Right atrium auricular region (tissue), 2 donors: ENCODE measurements at places on chromosomes 2 and 18. TPM values are rescaled to one million over a fixed set of nuclear protein-coding genes. Genes with fewer than 3 reads are reported as not detected.

GKN2 gene
- total RNA-seq, result not detected

STPG4 gene
- not detected for total RNA-seq

HRH4 gene
- not detected for total RNA-seq

DLX2 gene
- not detected for total RNA-seq

SPDYA gene
- not detected for total RNA-seq

AKAIN1 gene
- not detected for total RNA-seq

EFR3B gene
- 2.6 TPM for total RNA-seq

CFLAR gene
- total RNA-seq, result 179 TPM

ALPI gene
- total RNA-seq, result not detected

OTOS gene
- total RNA-seq, result not detected

PHLPP1 gene
- total RNA-seq, result 4.6 TPM

MLPH gene
- 108 TPM for total RNA-seq

ALPP gene
- not detected for total RNA-seq

FAM117B gene
- 5.2 TPM for total RNA-seq

EDAR gene
- total RNA-seq, result not detected

SLC5A7 gene
- not detected for total RNA-seq

TLK1 gene
- total RNA-seq, result 21.7 TPM

ST8SIA5 gene
- 6.7 TPM for total RNA-seq

- no peak for DNase-seq
Measured at GRCh38 chr2:3913166-3913565, 209.8 kb downstream of the DCDC2C start.

DNA sequence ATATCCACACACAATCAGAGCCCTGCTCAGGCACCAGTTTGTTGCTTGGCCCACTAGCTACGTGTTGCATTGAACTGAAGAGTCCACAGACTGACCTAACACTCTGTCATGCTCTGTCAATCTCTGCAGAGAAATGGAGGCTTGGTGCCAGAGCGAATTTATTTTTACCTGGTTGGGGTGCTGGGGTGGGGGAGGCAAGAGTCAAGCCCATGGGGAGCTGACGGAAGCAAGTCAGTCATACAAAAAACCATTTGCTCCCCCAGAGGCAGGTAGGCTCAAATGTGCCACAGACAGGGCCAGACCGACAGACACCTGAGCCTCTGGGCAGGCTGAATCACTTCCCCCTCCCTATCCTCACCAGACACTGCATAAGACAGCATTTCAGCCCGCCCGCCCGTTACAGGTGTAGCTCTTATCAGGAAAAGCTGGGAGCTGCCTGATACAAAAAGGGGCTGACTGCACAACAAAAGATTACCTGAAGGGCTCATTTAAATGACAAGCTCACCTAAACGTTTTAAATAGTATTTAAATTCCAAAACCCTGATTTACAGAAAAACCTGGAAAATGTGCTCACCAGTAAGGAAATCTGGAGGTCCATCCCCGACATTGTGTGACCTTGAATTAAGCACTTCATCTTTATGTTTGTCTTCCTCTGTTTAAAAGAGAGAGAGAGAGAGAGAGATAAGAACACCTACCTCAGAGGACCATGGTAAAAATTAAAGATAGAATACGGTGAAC lies 2.1 kb upstream of the PCBP1 start:
- DNase-seq, result no peak

GRCh38 chr2:8242739-8243138 lies 439.1 kb upstream of the ID2 start:
- DNase-seq, result no peak

DNA sequence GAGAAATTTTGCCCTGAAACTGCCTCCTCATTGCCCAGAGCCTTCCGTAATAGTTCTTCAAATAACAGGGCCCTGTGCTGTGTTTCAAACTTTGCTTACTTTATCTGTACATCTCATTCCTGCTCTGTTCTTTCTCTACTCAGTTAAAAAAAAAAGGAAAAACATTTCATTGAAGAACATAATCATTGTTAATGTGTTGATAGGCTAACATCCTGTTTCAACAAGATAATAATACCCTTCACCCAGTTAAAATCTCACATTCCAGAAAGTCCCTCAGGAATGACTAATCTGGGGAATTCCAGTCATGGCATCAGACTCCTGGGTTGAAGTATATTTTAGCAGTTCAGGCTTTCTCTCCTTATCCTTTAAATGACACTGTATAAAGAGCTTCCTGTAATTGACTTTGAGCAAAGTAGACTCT lies 45.6 kb upstream of the ITGAV start:
- no peak for DNase-seq

- DNase-seq, result no peak
Measured at GRCh38 chr18:2306606-2307005, 264.7 kb downstream of the METTL4 start.

DNA sequence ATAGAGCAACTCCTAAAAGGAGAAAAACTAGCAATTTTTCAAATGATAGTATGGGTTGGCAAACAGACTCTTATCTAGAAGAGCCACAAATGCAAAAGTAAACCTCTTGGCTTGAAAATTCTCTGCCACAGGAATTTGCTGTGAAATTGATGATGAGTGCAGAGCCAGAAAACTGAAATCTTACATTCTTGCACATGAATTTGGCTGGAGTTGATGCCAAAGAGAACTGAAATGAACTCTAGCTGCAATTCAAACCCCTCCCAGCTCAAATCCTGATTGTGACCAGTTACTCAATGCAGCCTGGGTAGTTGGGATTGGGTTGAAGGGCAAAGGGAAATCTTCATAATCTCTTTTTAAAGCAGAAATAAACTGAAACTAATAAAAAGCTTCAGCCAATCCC lies 266.6 kb downstream of the PDE11A start:
- no peak for DNase-seq

DNA sequence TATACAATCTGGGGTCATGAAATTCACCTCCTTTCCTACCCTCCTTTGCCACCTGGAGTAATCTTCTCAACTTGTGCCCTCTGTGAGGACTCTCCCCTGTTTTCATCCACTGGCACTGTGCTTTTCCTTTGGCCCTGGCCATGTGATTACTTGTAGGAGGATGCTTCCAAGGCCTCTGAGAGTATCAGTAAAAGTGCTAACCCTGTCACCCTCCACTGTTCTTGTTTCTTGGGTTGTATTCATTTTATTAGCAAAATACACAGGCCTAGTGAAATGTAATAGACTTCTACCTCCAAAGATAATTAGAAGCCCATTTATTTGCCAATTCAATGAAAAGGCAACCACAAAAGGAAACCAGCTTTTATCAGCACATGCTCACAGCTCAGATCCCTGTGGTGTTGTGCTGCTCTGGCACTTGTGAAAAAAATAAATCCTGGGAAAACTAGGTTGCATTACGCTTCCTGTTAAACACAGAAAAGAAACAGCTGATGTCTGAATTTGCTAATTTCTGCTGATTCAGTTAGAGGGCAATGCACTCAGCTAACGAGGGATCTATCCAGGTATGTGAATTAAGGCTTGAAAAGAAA lies 357.5 kb upstream of the ETAA1 start:
- no peak for DNase-seq

GRCh38 chr2:7346336-7346735 lies 429.1 kb downstream of the RNF144A start:
- DNase-seq, result no peak

GRCh38 chr18:53402670-53403069 lies 821.8 kb downstream of the MBD2 start:
- no peak for DNase-seq

- no peak for DNase-seq
Measured at GRCh38 chr2:35468245-35468644, 887.3 kb upstream of the CRIM1 start.

DNA sequence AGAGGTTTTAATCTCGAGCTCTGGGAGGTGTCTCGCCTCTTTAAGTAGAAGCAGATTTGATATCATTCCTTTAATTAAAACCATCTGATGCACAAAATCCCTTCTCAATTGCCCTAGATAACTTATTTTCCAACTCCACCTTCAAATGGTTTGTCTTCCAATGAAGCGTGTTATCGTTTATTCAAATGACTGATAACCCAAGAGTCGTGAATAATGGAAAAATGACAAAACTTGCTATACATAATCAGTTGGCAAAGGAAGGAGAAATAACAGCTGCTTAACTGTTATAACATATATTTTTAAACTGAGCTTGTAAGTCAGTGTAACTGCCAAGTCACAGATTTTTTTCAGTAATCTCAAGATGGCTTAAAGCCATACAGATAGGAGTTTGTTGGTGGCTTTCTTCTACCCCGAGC lies 144.6 kb downstream of the QPCT start:
- DNase-seq, result no peak

DNA sequence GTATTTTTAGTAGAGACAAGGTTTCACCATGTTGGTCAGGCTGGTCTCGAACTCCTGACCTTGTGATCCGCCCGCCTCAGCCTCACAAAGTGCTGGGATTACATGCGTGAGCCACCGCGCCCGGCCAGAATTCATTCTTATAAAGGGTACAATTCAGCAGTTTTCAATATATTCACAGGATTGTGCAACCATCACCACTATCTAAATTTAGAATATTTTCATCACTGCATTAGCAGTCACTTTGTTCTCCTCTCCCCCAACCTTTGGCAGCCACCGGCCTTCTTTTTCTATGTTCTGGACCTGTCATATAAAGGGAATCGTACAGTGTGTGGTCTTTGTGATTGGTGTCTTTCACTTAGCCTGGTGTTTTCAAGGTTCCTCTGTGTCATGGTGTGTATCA lies 40.7 kb downstream of the TCF7L1 start:
- DNase-seq, result no peak

DNA sequence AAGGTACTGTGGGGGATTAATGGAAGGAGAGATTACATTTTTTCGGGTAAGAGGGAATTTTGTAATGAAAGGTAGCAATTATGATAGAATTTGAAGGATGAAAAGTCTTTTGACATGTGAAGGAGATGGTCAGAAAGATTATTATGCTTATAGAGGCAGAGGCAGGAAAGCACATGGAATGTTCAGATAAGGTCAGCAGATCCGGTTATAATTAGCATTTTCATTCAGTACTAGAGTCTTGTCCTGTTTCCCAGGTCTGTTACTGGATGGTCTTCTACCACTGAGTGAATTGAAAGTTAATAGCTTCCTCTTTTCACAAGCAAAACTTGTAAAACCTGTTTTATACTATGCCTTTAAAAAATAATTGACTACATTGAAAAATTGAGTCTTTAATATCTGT lies 116.9 kb downstream of the PHLPP1 start:
- no peak for DNase-seq

DNA sequence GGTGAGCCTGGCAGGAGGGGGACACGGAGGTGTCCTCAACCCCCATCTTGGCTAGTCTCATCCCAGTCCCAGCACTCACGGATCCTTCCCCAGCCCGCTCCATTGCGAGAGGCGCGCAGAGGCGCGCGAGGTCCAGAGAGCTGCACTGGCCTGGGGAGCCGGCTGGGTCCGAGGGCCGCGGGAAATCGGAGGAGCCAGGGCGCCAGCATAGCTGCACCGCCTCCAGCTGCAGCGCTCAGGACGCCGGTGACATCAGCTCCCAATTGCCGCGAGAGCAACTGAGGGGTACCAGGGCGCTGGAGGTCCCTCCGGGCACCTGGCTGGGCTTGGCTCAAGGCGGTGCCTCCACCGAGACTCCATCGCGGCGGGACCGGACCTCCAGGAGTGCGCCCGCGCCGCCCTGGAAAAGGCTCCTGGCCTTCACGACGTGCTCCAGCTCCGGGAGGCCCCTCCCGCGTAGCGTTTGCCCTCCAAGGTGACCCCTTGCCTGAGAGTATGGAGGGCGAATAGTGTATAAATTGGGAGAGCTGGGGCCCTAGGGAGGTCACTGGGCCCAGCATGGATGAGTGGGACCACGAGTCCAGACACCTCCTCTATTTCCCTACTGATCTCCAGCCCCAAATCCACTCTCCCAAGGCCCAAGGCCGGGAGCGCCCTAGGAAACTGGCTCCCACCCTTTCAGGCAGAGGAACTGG lies 5.5 kb downstream of the RTKN start:
- DNase-seq, result no peak

DNA sequence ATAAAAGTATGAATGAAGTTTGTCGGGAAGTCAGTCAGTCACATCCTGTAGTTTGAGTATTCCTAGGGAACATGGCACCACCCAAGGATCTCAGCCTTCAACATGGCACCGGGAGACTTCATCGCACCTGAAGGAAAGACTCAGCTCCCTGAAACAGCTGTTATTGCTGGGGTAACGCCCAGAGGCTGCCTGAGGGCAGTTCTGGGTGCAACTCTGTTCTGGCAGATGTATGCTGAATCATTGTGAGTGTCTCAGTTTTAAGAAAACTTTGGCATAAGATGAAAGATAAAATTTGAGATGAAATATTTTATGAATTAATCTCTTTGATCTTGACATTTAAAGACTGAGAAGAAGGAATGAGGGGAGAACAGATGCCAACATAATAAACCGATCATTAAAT lies 49.9 kb upstream of the SERPINB2 start:
- DNase-seq, result no peak

GRCh38 chr2:143296089-143296488 lies 166.9 kb downstream of the ARHGAP15 start:
- no peak for DNase-seq

DNA sequence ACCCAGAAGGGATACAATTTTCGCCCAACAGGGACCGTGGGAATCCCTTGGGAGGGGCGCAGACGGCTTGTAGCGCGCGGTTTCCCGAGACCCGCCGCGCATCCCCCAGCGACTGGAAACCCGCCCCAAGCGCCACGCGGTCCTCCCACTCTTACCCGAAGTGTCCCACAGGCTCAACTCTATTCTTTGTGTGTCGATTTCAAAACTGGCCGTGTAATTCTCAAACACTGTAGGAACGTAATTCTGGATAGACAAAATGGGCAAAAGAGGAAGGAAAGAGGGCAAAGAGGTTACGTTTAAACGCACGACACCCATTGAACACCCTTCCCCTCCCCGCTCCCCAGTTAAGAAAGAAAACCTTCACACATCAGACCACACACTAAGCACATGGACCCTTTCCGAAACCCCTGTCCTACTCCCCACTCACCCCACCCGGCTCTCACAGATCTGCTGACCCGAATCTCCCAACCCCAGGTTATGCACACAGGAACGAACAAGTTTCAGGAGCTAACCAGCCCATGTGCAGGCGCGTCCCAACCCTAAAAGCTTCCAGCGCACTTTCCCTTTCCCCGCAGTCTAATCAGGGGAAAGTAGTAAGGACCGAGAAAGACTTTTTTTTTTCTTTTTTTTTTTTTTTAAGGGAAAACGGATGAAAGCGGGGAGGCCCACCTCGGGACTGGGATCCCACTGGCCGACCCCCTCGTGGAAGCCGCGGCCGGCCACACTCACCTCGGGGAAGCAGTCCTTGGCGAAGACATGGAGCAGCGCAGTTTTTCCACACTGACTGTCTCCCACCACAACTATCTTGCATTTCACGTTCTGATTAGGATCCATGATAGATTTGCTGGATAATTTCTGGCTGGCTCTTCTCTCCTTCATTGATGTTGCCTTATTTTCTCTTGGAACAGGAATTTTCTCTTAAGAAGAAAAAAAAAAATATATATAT lies 655 bp downstream of the RND3 start:
- DNase-seq, result peak; percentile 67

GRCh38 chr2:40737180-40737579 lies 285.3 kb upstream of the SLC8A1 start:
- no peak for DNase-seq
